ENCODE measurements at places on chromosomes 2 and 18.

- no peak for DNase-seq
These were observed 12.5 kb downstream of the MARCO start for GRCh38 chr2:118954297-118955060.

- DNase-seq: no peak
These were observed 62.2 kb downstream of the SPIRE1 start for GRCh38 chr18:12595571-12596255.

DNA sequence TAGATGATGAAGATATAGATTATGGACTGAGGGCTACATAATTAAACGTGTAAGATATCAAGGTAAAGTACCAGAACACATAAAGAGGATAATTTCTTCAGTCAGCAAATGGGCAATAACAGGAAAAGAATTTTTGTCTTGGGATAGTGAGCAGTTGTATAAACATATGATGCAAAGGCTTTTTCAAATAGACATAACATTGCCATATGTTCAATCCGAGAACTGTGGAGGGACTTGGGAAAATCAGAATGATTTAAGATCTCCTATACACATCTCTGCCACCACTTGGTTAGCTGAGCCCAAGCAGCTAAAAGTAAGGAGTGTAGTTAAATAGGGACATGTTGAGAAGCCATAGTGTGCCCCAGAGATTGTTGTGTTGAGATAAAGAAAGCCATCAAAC, 287.6 kb upstream of the ZNF521 start:
- DNase-seq: no peak

DNA sequence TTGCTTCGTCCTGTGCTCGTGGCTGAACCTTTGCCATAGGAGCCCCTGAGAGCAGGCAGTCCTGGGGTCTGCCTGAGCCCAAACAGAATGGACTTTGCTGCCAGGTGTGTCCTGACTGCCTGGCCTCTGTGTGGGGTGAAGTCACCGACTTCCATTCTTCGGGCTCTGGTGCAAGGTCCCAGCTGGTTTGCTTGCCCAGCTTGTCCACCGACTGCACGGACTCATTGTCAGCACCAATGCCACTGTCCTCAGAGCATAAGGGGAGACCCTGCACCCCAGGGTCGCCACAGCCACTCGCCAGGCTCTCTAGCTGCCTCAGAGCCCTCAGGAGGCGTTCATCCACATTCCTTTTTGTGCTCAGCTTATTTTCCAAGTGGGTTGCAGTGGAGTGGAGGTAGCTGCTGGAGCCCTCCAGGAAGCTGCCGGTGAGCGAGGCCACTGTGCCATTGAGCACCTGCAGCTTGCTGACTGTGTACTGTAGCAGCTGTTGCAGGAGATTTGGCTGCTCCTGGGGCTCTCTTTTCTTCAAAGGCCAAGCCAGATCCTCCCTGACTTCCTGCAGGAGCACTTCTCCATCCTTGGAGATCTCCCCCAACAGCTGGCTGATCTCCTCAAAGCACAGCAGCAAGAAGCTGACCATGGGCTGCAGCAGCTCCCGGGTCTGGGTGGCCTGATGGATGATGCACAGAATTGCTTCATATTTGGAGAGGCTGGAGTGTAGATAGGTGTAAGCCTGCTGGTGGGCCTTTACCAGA, 1.2 kb downstream of the PCARE start:
- DNase-seq: no peak

GRCh38 chr2:183185534-183185933, 61.3 kb downstream of the NUP35 start:
- no peak for DNase-seq

DNA sequence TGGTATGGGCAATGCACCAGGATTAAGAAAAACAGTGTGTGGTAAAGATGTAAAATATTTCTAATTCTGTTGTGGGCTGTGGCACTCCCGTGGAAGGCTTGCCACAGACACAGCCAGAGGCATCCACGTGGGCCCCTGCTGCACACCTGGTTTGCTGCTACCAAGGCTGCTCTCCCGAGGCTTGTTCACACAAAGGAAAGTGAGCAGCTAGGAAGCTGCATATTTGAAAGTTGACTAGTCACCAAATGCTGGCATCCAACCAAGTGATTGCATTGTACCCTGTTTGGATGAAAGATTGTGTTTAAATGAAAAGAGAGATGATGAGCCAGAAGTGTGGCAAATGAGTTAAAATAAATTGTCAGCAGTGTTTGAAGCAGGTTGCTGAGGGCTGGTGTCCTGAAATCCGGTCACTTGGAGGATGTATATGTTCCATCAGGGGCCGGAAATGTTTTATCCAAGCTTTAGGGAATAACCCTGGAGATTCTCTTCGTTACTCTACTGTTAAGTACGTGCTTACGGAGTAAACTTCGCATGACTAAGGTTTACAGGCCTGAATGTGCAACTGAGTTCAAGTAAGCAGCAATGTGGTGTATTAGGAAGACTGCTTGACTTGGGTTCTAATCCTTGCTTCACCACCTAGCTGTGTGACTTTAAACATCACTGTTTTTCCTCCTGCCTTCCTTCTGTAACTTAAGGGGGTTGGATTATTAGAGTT, 86.1 kb downstream of the MSH2 start:
- DNase-seq: no peak

GRCh38 chr2:195594248-195594647, 62.8 kb upstream of the SLC39A10 start:
- DNase-seq: no peak

DNA sequence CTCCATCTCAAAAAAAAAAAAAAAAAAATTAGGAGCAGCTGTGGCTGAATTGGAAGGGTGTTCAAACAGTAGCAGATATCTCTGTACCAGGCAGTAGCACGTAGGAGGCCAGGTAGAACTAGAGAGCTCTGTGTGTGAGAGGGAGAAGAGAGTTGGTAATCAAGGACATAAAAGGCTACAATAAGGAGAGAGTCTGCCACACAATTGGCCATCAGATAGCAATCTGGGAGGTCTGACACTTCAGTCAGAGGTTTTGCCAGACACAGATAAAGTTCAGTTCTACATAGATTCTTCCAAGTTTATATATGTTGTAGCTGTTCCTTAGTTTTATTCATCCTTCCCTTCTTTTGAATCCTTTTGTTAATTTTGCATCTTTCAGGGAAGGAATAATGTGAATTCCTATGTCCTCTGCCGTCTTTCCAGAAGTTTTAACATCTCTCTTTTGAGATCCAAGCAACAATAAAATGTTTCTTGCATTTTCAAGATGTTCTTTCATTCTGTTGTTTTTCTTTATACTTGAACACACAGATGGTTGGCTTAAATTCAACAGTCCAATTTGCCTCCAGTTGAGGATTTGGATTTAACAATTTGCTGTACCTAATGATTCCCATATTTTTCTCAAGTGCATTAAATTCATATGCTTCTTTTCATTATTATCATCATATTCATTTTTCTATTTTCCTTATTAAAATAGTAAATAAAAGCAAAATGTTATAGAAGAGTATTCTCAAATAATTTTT, 600.3 kb upstream of the GCFC2 start:
- no peak for DNase-seq

All from stimulated activated CD4-positive, alpha-beta T cell treated with anti-CD3 and anti-CD28 coated beads, Interleukin-15, amount 100 ng/mL, for 1 hour (primary cell).